ENCODE measurements at places on chromosomes 11 and 22.

- no peak for DNase-seq
Measured at GRCh38 chr11:66685276-66686099, 7.8 kb upstream of the RBM4B start.

DNA sequence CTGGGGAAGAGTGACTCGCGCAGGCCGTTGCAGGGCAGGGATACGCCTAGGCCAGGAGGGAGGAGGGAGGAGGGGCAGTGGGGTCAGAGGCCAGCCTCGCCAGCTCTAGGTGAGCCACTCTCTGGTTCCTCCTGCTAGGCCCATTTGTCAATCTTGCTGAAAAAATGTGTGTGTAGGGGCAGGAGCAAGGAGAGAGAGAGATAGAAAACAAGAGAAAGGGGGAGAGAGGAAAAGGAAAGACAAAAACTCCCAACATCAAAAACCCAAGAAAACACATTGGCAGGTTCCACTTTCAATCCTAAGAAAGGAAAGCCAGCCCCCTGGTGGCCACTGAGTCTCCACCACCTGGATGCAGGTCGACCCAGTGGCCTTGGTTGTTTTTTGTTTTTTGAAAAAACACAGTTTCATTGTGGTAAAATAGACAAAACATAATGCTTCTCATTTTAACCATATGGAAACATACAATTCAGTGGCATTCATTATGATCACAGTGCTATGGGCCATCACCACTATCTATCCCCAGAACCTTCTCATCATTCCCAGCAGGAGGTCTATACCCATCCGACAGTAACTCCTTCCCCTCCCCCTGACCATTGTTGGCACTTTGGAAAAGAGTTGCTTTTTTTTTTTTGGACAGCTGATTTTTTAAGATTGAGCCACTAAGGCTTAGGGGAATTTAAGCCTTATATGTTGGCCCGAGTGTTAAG lies 10.9 kb downstream of the OMP start:
- no peak for DNase-seq

DNA sequence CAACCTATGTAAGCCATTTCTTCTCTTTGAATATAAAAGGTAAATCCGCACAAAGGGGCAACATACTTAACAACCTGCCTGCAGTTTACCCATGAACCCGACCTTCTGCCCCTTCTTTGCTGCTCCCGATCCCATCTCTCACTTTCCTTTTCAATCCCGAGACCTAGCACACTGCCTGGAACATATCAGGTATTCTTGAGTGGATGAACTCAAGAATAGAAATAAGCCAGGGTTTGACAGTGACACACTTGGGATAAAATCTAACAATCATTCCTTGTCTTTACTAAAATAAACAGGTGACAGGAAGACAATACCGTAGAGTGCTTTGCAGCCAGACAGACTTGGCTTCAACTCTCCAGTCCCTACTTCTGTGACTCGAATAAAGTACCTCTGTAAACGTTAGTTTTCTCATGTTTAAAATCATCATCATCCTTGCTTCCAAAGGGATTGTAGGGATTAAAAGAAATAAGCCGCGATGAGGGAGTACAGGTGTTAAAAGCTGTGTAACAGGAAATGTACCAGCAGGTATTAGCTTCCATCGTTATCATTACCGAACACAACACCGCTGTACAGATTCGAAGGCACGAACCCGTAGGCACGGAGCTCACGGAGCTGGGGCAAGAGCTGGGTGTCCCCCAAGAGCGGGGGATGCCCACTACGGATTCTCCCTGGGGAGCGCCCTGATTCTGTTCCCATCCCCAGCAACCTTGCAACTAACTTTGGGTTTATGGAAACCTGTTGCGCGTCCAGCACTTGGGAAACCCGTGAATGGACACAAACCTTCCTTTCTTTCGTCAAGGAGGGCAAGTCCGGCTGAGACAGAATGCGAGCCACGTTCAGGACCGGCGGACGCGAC lies 720 bp downstream of the UFD1 start:
- peak; percentile 21 for DNase-seq

DNA sequence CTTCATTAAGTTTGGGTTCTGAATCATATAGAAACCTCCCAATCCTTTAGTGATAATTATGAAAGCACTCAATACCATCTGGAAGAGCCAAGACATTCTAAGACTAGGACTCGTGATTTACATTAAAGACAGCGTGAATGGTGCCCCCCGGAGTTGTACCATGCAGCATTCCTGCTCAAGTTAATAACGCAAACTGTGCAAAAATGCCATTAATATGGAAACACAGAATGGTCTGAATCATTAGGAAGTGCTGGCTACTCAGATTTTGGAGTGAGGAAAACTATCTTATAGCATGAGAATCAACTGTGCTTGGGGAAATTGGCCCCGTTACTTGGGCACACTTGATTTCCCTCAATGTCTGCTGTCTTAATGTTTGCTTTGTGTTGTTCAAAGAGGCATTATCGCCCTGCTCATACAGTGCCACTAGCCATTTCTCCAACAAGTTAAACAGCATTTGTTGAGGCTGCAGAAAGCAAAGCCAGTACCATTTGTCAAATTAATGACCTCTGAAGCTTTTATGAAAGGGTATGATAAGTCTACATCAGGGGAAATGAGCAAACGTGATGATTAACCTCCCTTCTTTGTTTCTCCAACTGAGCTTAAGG lies 18.5 kb upstream of the TPH1 start:
- no peak for DNase-seq

DNA sequence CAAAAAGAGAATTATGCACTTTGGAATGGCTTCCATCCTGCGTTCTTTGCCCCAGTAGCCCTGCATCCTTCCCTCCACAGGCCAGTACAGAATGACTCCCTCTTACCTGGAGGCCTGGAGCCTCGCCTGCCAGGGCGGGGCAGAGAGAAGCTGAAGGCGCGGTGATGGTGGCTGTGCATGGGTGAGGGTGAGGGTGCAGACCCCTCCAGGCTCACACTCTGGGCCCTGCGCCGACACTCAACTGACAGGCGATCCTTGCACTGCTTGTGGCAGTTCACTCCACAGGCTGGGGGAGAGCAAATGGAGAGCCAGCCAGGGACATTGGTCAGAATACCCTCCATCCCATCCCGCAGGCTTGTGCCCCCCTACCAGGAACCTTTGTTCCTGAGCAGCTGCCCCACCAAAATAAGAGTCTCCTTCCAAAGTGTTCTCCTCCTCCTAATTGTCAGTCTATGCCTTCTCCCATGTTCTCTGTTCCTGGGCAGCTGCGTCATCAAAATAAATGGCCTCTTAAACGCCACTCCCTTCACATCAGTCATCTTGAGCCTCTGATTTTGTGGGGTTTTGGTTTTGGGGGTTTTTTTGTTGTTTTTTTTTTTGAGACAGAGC lies 5.9 kb upstream of the NRXN2 start:
- DNase-seq, result no peak

DNA sequence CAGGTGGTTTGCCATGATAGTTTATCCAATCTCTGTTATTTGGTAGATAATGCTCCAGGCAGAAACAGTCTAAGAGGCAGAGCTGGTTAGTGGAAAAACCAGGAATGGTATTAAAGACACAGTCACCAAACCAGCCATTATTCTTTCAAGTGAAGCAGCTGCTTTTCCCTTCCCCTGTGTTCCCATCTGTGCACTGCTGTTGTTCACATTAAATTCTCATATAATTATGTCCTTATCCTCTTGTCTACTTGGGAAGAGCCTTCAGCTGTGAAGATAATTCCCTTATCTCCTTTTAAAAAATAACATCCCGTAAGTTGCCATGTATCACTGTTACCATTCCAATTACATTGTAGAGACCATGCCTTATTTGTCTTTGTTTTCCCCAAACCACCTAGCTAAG lies 5.2 kb upstream of the TBCEL start:
- no peak for DNase-seq

- DNase-seq, result no peak
Measured at GRCh38 chr22:42613872-42614301, 796 bp downstream of the POLDIP3 start.

DNA sequence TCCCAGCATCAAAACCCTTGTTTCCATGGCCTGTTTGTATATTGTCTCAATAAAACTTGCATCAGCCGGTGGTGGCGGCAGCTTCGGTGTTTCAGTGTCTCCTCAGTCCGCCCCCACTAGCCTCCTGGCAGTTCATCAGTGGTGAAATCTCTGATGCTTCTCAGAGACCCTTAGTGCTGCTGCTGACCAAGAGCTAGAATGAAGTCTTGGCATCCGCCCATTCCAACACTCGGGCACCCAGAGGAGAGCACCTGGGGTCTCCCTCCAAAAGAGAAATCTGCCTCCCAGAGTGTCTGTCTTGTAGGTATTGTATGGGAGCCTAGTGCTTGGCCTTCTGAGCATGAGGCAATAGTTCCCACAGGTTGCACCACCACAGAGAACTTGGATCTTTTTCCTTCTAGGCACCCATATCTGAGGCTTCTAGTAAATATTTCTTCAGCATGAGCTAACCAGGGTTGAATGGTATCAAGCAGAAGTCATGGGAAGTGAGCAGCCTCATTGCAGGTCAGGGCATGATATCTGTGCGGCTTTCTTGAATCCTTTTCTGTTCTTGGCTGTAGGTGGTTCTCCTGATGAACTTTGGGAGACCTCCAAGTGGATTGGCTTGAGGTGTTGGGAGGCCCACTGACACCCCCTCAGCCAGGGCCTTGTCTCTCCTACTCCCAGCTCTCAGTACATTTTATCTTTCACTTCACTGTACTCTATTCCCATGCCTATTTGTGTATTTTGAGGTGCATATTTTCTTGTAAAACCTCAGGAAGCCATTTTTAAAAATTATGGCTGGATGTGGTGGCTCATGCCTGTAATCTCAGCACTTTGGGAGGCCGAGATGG lies 13.2 kb upstream of the AIFM3 start:
- no peak for DNase-seq

- DNase-seq, result no peak
Measured at GRCh38 chr11:17714356-17714854, 5.0 kb upstream of the MYOD1 start.

- no peak for DNase-seq
Measured at GRCh38 chr11:12410006-12410728, 32.8 kb downstream of the PARVA start.

DNA sequence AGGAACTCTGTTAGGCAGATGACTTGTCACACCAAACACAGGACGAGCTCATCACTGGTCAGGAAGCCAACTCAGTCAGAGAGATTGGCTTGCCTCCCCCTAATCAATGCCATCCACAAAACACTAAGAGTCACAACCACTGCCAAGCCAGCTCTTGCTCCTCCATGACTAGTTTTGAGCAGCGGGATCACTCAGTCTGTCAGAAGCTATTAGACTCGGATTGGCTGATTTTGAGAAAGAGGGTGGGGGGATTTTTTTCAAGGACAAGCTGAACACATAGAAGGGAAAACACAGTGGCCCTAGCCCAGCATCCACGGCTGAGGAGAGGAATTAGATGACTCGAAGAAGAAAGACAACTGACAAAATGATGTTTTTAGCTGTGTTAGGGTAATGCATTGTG lies 55.9 kb downstream of the SEZ6L start:
- DNase-seq, result no peak

- DNase-seq, result no peak
Measured at GRCh38 chr11:15645201-15645600, 530.5 kb downstream of the INSC start.

DNA sequence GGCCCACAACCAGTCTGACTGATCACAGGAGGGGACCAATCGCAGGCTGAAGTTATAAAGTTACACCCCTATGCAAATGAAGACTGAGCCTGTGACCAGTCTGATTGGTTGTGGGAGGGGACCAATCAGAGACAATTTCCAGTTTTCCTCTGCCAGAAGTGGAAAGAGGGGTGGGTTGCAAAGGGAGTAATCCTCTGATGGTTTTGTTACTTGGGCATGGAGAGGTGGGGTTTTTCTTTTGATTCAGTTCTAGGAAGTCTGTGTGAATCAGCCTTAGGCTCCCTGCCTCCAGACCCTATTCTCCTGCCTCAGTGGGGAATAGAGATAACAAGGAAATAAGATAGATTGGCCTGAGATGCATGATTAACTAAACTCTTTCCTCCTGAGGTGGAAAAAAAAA lies 9.9 kb downstream of the OR6M1 start:
- DNase-seq, result no peak

- DNase-seq, result no peak
Measured at GRCh38 chr22:32720924-32721323, 80.6 kb upstream of the TIMP3 start.

DNA sequence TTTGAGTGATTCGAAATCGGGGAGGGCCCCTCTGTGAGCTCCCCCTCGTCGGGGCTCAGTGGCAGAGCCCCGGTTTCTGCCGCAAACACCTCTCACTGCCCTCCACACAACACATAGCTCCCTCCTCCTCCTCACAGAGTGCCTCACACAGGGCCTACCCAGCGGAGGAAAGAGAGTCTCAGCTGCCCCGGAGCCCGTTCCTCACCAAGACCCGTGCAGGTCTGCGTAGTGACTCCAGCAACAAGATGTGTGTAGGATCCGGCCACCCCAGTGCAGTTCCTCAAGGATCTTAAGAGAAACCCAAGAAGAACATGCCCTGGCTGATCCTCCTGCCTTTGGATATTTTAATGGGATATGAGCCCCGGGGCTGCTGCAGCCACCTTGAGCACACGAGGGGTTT lies 238.4 kb downstream of the BRD1 start:
- DNase-seq, result no peak

DNA sequence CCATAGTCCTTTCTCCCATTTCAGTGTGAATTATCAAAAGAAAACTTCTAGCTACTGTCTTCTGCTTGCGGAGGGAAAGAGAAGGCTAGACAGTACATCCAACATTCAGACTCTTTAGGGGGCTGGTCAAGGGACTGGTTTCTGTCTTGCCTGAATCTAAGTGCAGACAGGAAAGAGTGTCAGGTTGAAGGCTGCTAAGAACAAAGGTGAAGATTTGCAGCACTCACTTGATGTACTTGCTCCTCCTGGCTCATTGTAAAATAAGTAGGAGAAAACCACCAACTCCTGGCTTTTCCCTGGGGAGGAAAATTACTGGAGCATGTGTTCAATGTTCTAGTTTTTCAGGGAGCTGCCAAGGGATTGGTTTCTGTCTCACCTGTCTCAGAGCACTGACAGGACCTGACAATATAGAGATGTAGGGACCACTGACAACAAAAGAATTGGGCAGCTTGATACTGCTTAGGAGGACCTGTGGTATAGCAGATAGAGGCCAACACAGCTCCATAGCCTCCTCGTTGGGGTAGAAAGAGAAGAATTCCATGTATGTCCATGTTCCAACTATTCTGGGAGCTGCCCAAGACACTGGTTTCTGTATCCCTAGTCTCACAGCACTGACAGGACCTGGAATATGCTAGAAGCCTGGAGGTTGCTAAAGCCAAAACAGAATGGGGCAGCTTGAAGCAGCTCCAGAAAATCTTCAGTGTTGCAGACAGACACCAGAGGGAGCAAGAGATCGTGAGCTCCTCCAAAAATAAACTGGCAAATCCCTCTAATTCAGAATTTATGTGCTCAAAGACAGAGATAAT lies 39.7 kb upstream of the MMP12 start:
- DNase-seq, result no peak

- DNase-seq, result no peak
Measured at GRCh38 chr22:46352691-46353386, 17.3 kb downstream of the TRMU start.

GRCh38 chr11:70605468-70605815 lies 207.1 kb downstream of the CTTN start:
- no peak for DNase-seq
